ENCODE measurements at places on chromosomes 11 and 22.

GRCh38 chr11:65329478-65329877, 4.2 kb upstream of the DPF2 start:
- no peak for DNase-seq

DNA sequence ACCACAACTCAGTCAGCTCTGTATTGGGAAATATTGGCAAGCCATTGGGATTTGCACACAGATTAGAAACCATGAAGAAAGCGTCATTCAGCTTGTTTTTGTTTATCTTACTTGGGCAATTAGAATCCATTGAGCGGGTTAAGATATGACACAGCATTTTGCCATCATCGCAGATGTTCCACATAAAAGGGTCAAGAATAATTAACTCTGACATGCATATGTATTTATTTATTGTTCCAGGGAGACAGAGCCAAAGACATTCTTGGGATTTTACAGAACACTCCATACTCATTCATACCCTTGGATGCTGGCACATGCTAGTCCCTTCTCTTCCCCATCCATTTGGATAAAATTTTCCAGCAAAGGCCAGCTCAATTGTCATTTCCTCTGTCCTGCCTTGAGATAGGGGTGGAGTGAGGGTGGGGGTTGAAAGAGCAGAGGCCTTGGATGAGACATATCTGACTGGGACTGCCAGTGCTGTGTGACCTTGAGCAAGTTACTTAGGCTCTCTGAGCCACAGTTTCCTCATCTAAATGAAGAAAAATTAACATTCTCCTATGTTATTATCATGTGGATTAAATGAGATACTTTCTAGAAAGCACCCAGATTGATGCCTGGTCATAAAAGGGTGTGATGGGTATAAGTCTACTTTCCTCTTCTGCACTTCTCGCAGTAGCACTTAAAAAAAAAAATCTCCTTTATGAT, 179.7 kb downstream of the RRAS2 start:
- DNase-seq: no peak

GRCh38 chr11:93490996-93491618, 52.1 kb downstream of the SMCO4 start:
- no peak for DNase-seq

DNA sequence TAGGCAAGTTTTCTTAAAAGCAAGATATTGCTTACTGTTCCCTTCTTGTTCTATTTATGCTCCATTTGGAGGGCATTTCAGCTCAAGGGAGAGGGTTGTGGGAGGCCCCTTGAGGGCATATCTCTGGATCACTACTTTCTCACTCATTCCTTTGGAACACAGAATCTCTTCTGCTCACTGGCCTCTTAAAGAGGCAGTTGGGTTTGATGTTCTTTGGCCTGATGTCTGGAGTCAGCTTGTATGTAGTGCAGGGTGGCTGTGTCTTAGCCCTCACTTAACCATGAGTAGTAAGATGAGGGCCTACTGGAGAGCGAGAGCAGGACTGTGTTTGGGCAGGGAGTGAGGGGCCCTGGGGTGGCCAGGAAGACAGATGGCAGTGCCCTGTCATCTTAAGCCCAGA, 3.6 kb downstream of the INCENP start:
- no peak for DNase-seq

GRCh38 chr11:130515829-130516553, 67.5 kb downstream of the ADAMTS15 start:
- DNase-seq: no peak

DNA sequence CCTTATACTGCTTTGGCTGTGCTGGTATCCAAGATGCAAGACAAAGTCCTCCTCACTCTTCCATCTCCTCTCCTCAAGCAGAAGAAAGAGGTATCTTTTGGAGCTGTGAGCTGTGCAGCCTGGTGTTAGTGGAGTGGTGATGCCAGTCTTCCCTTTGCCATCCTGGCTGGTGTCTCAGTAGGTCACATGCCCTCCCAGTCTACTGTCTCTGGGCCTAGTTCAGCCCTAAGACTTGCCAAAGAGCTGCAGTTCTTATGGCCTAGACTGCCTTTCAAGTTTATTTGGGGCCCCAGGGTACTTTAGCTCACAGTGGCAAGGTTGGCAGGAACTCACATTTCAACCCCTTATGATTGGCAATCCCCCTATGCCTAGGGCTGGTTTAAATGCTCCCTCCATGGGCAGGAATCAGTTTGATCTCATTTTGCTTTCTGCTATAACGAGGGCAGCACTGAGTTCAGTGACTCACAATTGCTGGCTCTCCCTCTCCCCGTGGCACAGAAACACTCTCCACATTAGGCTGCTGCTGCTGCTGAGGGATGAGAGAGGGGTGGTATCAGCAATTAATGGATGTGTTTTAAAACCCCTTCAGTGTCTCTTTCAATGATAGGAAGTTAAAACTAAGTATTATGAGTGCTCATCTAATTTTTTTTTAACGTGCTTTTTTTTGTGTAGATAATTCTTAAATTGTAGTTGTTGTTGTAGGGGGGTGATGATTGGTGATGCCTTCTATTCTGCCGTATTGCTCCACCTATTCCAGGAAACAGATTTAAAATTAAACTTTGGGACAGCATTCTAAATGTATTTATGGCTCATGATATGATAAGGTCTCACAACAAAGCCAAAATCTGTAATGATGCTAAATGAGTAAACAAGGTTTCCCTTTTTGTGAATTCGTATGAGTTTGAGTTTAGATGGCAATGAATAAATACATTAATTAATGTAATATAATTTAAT, 1295.0 kb downstream of the JRKL start:
- DNase-seq: no peak

DNA sequence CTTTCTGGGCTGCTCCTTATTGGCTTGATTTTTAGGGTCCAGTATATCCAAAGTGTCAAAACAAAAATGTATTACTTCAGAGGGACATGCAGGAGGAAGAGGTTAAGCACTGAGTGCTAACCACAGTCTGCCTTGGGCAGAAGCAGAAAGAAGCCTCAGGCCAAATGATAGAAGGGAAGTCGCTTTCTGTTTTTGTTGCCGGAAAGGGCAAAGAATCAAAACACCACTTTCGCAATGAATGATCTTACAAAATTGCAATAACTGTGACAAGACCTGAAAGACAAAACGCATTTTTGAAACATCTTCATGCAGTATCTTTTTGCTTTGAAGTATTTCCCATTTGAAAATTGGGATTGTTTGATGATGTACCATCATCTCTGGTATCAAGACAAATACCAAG, 70.1 kb upstream of the PICALM start:
- no peak for DNase-seq

GRCh38 chr11:126104420-126104819, 41.8 kb upstream of the CDON start:
- DNase-seq: no peak

GRCh38 chr22:30559889-30560288, 13.3 kb upstream of the SEC14L6 start:
- DNase-seq: no peak

GRCh38 chr22:46053563-46054090, 76.7 kb upstream of the WNT7B start:
- peak; percentile 76 for DNase-seq

DNA sequence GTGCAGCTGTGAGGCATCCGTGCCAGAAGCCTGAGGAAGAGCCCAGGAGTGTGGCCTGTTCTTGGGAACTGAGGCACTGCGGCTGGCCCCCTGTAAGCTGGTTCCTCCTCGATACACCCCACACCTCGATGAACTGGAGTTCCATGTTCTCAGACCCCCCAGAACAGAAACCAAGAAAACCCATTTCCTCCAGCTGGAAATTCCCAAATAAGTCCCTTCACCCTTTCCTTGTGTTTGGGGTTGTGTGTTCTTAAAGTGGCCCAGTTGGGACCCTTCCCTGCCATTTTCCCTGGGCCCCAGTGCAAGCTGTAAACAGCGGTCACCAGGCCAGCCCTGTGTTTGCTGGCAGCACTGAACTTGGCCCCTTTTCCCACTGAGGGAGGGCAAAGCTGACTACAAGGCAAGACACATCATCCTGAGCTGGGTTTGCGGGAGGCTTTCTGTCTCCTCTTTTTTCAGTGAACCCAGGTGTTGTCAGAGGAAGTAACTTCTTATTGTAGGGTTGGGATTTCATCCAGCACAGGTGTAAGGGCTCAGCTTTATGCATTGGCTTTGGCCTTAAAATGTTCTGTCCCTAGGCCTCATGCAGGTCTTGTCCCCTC, 60.1 kb upstream of the MPEG1 start:
- no peak for DNase-seq

DNA sequence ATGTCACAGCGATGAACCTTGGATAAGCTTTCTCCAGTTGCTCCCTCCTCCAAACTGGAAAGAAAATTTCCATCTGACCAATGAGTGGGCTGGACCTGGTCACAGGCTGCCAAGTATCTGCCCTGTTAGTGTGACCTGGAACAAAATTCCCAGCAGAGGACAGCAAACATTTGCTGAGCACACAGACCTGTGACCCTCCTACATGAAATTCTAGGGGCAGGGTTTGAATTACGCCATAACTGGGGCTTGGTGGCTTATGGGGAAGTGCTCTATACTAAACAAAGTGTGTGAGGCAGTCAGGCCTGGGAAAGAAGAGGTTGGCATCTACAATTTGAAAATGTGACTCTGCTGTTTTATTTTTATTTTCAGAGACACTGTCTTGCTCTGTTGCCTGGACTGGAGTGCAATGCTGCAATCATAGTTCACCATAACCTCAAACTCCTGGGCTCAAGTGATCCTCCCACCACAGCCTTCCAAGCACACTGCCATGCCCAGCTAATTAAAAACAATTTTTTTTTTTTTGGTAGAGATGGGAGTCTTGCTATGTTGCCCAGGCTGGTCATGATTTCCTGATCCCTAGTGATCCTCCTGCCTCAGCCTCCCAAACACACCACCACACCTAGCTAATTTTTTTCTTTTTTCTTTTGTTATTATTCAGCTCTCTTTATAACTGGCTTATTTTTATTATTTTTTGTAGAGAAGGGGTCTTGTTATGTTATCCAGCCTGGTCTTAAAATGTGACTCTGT, 13.6 kb upstream of the XBP1 start:
- no peak for DNase-seq

- no peak for DNase-seq
Observed at GRCh38 chr11:75301601-75302345, 49.7 kb downstream of the ARRB1 start.

DNA sequence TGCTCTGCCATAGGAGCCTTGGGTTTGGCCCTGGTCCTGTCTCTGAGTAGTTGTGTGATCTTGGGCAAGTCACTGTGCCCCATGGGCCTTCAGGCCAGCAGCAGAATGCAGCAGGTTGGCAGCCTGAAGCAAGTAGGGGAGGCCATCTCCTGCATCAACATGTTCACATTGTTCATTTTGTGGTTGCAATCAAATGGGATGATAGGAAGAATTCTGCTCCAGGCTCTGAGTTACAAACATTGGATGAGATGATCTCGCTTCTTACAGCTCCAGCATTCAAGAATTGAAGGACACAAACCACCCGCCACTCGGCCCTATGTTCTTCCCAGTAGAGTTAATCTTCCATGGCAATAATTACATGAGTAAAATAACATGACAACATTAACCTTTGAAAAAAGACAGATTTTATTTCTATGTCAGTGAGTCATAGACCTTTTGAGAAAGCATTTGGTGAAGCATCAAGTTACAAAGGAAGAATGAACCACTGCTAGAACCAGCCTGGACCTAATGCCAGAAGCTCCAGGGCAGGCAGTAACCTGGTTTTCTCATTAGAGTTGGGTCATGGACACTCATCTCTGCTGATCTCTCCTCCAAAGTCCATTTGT, 308.3 kb upstream of the NCAM1 start:
- DNase-seq: no peak

- DNase-seq: no peak
Observed at GRCh38 chr11:63680834-63681320, 423 bp upstream of the RTN3 start.

- DNase-seq: peak; percentile 89
Observed at GRCh38 chr11:86152006-86152862, 83.3 kb upstream of the PICALM start.

GRCh38 chr11:11043721-11044120, 185.9 kb upstream of the ZBED5 start:
- no peak for DNase-seq

DNA sequence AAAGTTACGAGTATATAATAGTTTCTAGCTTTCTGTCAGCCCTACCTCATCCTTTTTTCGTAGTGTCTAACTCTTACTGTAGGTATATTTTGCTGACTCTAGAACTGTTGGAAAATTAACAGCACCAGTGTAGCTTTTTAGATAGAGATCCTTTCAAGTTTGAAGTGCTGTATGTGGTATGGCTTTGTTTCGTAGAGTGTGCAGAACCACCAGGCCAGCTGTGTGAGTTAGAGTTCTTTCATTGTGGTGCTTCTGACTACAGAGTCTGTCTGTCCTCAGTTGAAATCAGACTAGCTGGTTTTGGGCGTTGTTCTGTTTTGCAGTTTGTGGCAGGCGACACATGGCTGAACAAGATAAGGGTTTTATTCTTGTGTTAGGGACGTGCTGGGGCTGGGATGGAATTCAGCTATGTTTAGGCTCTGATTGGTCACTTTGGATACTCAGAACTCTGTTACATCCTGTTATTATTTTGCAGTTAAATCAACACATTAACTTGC, 3.2 kb downstream of the ARHGEF12 start:
- no peak for DNase-seq

DNA sequence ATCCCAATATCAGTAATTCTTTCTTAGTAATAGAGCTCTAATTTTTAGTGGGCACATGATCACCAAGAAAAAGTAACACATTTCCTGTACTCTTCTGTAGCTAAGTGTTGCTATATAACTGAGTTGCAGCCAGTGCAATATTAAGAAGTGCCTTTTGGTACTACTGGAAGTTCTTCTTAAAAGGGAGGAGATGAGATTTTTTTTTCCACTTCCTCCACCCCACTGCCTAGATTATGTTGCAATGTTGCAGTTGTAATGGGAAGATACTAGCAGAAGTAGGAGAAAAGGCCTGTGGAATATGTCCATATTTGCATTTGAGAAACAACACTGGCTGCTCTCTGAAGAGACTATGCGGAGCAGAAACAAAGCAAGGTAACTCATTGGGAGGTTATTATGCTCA, 280.6 kb upstream of the ANO5 start:
- DNase-seq: no peak

- peak; percentile 71 for DNase-seq
Observed at GRCh38 chr11:72781063-72781312, 12.9 kb downstream of the STARD10 start.

GRCh38 chr11:132336781-132337535, 966.5 kb downstream of the NTM start:
- peak; percentile 39 for DNase-seq

DNA sequence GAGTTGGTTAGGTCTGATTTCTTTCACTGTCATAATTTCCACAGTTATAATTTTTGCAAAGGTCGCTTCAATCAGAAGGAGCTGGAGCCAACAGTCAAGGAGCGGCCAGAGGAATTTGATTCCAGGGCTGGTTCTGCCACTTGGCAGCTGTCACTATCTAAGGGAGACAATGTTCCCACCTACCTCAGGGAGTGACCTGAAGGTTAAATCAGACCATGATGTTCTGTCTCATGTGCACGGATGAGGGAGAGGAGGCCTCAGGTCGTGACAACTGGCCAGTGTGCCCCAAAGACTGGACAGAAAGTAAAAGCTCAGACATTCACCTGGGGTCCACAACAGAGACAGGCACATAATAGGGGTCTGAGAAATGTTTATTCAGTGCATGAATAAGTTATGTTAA, 7.6 kb downstream of the MRGPRD start:
- DNase-seq: no peak

DNA sequence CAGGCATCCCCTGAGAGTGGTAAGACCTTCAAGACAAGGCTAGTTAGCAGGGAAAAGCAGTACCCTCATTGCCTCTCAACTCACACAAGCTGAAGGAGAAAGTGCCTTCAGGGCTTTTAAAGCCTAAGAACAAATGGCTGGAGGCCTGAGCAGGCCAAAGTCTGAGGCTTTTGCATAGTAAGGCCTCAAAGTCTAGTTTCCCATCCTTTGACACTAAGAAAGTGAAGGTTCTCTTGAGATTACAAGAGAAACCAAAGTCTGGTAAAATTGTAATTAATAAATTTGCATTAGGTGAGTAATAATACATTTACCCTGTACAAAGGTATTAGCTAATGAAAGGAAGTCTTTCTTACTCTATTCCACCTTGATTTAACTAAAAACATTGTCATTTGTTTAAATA, 47.0 kb upstream of the CCDC89 start:
- DNase-seq: no peak

All from breast epithelium (tissue), 4 donors.